ENCODE measurements at places on chromosomes 7 and 10.

DNA sequence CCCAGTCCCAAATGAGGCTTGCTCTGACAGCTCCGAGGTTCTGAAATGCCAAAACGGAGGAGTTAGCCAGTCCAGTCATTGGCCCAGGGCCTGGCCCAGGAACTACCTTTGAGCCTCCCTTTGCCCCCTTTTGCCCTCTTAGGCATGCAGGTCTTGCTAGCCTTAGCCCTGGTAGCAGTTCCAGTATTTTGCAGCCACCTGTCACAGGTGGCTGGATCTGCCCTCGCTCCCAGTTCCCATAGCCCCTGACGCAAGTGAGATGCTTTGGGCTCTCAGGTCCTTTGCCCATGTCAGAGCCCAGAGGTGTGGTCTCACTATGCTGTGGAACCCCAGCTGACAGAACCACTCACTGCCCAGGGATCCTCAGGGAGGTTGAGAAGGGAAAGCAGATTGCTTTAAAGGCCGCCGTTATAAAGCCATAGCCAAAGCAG, 42.0 kb downstream of the GPRIN2 start:
- DNase-seq: no peak

- DNase-seq: no peak
These were observed 5.1 kb downstream of the STK31 start for GRCh38 chr7:23715099-23715498.

DNA sequence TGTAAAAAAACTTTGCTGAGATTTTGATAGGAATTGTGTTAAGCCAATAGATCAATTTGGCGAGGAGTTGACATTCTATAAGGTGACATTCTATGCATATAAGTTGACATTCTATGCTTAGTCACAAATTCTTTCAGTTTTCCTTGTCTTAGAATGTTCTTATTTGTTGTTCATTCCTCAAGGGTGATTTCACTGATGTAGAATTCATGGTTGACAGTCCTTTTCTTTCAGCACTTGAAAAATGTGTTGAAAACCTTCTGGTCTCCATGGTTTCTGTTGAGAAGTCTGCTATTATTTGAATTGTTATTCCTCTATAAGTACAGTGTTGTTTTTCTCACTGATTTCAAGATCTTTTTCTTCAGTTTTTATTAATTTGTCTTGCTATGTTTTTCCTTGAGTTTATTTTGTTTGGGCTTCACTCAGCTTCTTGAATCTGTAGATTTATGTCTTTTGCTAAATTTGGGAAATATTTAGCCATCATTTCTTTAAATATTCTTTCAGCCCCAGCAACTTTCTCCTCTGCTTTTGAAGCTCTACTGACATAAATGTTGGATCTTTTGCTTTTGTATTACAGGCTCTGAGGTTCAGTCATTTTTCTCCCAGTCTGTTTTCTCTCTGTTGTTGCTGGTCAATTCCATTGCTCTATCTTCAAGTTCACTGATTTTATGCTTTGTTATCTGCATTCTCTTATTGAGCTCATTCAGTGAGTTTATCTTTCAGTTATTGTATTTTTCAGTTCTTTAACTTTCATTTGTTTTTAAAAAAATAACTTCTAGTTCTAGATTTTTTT, 154.9 kb downstream of the SDK1 start:
- DNase-seq: no peak

GRCh38 chr10:8032558-8032957, 21.9 kb upstream of the GATA3 start:
- DNase-seq: no peak

- DNase-seq: no peak
These were observed at the start of gene DGKI for GRCh38 chr7:137846827-137847567. Gene DGKI, minus strand, starts transcription at chr7:137846974.

- no peak for DNase-seq
These were observed 11.5 kb upstream of the VSIR start for GRCh38 chr10:71784679-71785272.

DNA sequence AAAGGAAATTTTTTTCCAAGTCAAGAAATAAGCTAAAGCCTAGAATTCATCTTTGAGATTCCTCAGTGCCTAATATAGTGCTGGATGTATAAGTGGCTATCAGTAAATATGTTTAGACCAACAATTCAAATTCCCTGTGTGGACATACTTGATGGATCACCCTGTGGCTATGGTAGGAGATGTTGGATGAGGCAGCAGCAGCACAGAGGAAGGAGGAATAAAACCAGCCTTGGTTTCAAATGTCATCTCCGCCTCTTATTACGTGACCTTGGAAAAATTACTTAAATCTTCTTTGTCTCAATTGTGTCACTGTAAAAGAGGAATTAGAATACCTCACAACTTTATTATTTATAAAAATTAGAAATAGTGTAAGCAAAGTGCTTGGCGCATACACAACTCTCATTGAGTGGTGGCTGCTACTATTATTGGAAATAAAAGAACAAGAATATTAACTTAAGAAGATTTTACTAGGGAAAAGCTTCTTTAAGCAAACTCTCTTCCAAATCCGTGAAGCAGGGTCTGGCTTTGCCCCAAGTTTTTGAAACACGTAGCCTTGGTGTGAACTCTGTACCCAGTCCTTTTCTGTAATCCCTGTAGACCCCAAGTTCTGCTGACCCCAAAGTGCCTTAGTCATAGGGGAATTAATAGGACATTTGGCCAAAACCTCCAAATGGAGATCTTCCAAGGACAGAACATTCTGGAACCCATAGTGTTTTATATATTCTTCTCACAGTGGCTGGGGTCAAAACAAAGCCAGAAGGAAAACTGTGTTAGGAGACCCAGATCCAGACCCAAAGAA, 283.8 kb downstream of the PTEN start:
- no peak for DNase-seq

GRCh38 chr10:47039562-47039913, 128.3 kb downstream of the PTPN20 start:
- DNase-seq: no peak

DNA sequence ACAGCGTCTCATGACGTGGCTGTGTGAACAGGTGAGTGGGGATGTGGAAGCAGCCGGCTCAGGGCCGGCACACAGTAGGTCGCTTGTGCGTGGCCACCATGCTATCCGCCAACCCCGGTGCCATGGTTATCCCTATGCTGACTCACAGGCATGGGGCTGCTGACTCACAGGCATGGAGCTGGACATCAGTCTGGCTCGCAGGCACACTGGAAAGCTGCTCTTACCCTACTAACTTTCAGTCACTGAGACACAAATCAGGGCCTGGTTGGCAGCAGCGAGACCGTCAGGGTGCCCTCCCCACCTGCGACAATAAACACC, 341.9 kb downstream of the PTPRN2 start:
- no peak for DNase-seq

- no peak for DNase-seq
These were observed 51.4 kb downstream of the RBM20 start for GRCh38 chr10:110695539-110695886.

- no peak for DNase-seq
These were observed 78.8 kb downstream of the PDE1C start for GRCh38 chr7:31991406-31991805.
